ENCODE measurements at places on chromosomes 16 and 17.

- no peak for DNase-seq
These were observed 234.1 kb upstream of the TOM1L1 start for GRCh38 chr17:54666559-54666958.

DNA sequence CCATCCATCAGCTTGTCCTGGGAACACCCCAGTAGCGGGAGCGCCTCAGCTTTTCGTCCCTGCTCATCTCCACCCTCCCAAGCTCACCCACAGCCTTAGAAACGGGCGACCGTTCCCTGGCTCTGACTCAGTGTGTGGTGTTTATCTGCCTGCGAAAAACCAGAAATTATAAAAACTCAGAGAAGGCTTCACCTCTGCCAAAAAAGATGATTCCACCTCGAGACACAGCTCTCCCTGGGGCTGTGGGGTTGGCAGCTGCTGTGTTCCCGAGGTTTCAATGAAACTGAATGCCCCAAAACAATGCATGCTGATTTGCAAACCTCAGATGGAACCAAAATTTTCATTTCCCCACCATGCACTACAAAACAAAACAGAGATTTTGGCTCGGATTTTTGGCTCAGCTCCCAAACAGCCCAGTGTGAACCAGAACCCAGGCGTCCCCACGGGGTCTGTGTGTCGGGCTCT lies 62.4 kb upstream of the MED9 start:
- DNase-seq: peak; percentile 24

DNA sequence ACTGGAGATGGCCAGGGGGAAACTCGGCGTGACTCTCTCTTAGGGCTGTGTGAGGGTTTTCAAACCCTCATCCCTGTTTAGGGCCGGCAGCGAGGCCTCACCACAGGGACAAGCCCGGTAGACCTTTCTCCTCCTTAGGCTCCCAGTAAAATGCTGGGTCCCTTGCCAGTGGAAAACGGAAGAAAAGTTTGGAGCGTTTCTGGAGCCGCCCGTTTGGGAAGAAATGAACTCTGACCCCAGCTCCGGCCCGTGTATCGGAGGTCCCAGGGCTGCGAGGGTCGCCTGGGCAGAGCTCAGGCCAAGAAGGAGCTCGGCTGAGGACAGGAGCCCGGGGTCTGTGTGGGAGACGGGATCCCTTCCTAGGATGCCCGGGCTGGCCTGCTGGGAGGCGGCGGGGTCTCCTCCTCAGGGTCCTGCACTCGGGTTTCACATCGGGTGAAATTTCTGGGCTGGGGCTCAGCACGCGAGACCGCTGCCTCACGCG lies 23.2 kb downstream of the ZNF213 start:
- DNase-seq: no peak

- DNase-seq: no peak
These were observed 273.3 kb upstream of the CDH5 start for GRCh38 chr16:66093191-66093590.

DNA sequence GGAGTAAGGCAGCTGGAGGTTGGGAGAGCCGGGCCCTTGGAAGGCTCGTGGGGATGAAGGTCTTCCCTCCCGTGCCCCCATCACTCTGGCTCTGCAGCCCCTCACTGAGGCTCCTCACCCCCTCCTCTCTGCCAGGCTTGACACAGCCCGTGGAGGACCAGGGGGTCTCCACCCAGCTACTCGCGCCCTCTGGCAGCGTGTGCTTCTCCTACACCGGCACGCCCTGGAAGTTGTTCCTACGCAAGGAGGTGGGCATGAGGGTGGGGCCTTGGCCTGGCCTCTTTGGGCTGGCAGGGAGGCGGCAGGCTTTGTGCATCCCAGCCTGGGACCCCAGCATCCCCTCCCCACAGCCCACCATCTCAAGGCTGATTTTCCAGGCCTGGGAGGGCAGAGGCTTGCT lies 15.6 kb upstream of the SMIM5 start:
- no peak for DNase-seq

- DNase-seq: no peak
These were observed 17.7 kb downstream of the ADCY9 start for GRCh38 chr16:4098501-4098900.

GRCh38 chr16:88593489-88593888 lies 23.3 kb downstream of the ZC3H18 start:
- DNase-seq: no peak

- no peak for DNase-seq
These were observed 296.1 kb downstream of the SOX9 start for GRCh38 chr17:72416905-72417304.

GRCh38 chr16:1762196-1762878 lies 9.0 kb downstream of the NME3 start:
- no peak for DNase-seq

GRCh38 chr16:55728797-55729196 lies 73.0 kb downstream of the SLC6A2 start:
- DNase-seq: no peak

GRCh38 chr17:16293931-16294330 lies 59.3 kb downstream of the CENPV start:
- no peak for DNase-seq

DNA sequence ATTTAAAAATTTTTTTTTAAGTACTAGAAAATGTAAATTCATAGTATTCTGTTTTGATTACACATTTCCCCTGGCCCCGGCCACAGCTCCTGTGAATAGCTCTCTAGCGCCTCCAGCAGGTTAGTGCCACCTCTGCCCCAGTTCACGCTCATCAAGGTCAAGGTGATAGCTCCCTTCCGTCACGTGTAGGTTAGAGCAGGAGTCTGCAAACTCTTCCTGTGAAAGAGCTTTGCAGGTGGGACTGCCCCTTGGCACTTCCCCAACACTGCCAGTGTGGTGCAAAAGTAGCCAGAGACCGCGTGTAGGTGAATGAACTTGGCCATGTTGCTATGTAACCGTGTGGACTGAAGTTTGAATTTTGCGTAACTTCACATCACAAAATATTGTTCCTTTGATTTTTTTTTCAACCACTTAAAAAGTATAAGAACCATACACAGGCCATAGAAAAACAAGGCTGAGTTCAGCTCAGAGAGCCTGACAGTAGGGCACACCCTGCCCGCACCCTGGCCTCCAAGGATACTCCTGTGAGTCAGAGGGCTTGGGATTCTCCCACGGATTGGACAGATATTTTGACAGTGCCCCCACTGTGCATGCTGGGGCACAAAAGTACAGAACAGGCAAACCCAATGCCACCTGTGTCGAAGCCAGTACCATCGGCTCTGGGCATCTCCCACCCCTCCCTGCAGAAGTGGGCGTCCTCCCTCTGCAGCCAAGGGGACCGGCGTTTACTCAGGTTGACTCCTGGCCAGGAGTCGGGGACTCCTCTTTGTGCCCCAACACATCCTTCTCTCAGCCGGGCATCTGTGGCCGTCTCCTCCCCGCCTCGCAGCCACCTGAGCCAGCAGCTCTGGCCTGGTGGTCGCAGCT lies 92.0 kb upstream of the CHMP6 start:
- DNase-seq: peak; percentile 37

GRCh38 chr17:18381158-18381952 lies 3.8 kb downstream of the EVPLL start:
- DNase-seq: no peak

- DNase-seq: no peak
These were observed 832 bp upstream of the ADAP2 start for GRCh38 chr17:30920683-30921543.

DNA sequence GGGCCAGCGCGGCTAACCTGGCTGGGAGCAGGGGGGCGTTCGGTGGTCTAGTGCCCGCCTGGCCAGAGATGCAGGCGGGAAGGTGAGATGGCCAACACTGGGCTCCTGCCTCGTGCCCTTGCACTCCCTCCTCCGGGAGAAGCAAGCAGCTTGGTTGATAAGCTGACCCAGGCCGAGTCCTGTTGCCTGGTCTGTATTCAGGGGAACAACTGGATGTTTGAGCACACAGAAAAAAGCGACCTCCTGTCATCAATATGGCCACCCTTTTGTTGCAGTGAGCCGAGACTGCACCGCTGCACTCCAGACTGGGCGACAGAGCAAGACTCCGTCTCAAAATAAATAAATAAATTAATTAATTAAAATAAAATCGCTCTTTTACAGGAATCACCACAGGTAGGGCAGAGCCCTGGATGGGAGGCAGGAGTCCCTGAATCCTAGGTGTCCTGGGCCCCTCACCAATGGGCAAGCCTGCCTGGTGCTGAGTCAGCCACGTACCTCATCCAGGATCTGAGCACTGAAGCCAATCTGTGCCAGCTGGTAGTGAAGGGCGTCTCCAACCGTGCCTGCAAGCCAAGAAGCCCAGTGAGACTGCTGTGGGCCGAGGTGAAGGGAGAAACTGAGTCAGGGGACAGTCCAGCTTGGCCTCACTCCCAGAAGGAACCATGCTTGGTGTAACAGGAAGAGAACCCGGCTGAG lies 31.8 kb downstream of the HASPIN start:
- no peak for DNase-seq

DNA sequence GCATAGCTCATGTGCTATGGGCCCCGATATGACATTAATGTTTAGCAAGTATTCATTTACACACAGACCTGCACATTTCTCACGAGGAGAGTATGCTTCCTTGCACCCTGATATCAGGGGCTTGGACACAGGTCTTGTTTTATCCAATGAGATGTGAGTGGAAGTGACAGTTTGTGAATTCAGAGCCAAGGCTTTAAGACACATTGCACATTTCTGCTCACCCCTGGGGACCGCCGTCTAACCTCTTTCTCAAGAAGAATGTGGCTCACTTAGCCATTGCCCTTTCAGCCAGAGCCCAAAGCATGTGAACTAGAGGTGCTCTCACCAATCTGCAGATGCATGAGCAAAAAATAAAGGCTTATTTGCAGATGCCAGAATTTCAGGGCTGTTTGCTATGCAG lies 116.1 kb upstream of the C16orf82 start:
- DNase-seq: no peak

GRCh38 chr16:80144191-80144590 lies 396.6 kb upstream of the DYNLRB2 start:
- DNase-seq: no peak

DNA sequence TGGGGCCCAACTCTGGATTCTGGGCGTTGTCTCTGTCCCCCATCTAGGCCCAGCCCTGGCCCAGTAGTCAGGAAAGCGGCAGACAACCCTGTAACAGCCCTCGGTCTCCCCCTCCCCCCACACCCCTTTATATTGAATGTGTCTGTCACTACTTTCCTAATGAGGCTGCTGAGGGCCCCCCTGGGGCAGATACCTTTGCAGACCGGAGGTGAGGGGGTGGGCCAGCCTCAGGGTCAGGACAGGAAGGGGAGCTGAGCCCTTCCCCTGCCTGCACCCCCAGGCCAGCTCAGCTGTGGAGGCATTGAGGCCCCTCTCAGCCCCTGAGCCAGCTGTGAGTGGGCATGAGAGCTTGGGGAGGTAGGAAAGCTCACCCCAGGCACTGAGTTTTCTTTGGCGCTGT lies 17.1 kb downstream of the RAI1 start:
- DNase-seq: no peak

DNA sequence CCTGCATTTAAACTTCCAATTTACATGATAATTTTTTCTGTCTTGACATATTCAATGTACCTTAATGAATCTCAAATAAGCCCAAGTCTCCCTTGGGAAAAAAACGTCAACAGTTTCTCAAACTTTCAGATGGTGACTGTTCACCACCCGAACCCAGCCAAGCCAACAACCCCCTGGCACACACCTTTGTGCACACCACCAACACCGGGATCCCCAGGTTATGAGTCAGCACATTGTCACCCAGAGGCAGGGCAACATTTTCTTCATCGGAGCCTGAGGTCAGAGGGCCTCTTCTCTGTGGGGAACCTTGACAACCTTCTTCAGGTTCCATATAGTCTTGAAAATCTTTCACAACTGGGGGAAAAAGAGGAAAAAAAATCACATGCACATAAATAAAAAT lies 15.5 kb downstream of the DYNC1LI2 start:
- DNase-seq: no peak

DNA sequence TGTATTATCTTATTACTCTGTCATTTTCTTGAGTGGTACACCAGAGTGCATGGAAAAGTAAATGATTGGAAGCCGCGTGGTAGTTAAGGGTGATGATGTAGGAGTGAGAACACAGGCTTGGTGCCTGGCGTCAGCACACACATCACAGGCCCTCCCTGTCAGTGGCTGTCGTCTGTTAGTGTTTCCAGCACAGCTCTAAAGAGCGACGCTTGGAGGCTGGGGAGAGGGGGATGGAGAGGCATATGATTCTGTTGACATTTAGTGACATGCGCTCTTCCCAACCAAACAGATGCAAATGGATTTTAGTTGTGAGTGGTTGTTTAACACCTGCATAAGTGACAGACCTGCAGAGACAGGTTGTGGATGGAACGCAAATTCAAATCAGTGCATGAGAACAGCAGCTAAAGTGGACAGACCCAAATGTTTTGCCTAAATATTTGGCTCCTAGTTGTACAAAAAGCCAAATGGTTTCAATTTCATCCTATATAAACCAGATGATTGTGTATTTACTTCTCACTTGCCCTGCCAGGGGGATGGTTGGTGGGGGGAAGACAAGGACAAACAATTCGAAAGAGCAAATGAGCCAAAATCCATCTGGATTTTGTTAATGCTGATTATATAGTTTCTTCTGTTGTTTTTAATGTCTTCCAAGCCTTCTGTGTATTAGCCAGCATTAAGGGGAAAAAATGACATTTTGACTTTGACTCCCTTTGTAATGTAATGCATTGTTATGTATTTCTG lies 222.3 kb downstream of the WWOX start:
- peak; percentile 2 for DNase-seq

DNA sequence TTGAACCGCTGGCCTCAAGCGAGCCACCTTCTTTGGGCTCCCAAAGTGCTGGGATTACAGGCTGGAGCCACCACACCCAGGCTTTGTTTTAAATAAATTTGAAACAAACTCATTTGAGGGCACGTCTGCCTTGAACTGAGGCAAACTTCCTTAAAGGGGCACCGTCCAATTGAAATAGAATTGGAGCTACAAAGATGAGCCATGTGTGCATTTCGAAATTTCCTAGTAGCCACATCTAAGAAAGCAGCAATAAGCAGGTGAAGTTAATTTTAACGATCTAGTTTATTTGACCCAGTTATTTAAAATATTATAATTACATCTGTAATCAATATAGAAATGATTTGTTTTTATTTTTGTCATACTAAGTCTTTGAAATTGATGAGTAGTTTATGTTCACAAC lies 755 bp upstream of the C16orf89 start:
- no peak for DNase-seq

All from hematopoietic multipotent progenitor cell treated with erythropoietin and hydrocortisone succinate and interleukin-3 and kit ligand, for 17 days (in vitro differentiated cells).